ENCODE measurements at places on chromosomes 2 and 18. TPM values are rescaled to one million over a fixed set of nuclear protein-coding genes. Genes with fewer than 3 reads are reported as not detected.

The SERPINB13 gene
- not detected for total RNA-seq

The IL36RN gene
- total RNA-seq, result not detected

The MLPH gene
- 6.1 TPM for total RNA-seq

The RGPD5 gene
- 35.8 TPM for total RNA-seq

The MSTN gene
- 0.45 TPM for total RNA-seq

The HOXD3 gene
- not detected for total RNA-seq

The BZW1 gene
- total RNA-seq, result 191 TPM

The C2orf66 gene
- not detected for total RNA-seq

The IHH gene
- total RNA-seq, result 0.19 TPM

The ALPG gene
- not detected for total RNA-seq

The CCDC68 gene
- total RNA-seq, result not detected

Data from chondrocyte (in vitro differentiated cells).